ENCODE measurements at places on chromosomes 1 and 21.

- DNase-seq, result peak; percentile 74
Measured at GRCh38 chr1:66563094-66563800, 29.3 kb downstream of the SGIP1 start.

- DNase-seq, result no peak
Measured at GRCh38 chr1:115310581-115311473, 27.2 kb downstream of the NGF start.

- no peak for DNase-seq
Measured at GRCh38 chr1:89608984-89609725, 23.8 kb upstream of the LRRC8C start.

DNA sequence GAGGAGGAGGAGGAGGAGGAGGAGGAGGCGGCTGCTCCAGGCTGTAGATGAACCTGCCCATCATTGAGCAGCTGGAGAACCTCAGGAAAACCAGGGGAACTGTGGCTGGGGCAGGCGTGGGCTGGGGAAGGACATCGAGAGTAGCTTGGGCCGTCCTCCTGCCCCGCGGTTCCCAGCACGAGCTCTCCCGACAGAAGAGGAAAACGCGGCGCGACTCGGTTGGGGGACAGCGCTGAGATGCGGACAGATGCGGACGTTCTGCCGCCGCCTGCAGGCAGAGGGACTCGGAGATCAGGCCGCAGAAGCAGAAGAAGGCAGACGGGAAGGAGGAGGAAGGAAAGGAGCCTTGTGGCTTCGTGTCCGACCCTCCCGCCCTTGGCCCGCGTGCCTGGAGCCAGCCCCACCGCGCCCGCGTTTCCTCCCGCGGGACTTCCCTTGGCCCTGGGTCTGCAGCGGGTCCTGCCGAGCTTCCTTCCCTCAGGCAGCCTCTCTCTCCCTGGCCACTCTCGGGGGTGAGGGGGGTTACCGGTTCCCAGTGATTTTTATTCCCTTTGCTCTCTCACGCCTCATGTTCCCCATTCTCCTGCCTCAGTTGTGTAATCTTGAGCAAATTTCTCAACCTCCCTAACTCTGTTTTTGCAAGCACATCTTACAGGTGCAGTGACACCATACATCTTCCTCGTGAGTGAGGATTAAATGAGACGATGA lies 1.7 kb upstream of the TNFRSF9 start:
- peak; percentile 79 for DNase-seq

- DNase-seq, result no peak
Measured at GRCh38 chr1:147534386-147534785, 6.9 kb upstream of the BCL9 start.

GRCh38 chr1:241639623-241640148 lies 483 bp downstream of the CHML start:
- DNase-seq, result peak; percentile 49

DNA sequence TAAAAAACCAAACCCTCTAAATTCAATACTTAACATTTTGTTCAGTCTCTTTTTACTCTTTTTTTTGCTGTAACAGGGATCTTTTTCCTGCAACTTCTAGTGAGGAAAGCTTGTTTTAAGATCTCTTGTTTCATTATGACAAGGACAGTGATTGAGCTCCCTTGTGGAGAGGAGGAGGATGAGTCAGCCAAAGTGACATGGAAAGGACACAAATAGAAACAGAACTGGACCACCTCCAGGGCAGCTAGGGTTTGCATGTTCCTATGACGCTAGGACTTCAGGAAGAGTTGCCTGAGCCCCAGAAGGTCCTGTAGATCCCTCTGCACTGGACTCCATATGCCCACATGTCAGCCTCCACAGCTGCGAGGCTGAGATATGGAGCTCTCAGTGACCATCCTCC lies 212.6 kb upstream of the FAM78B start:
- no peak for DNase-seq

- DNase-seq, result no peak
Measured at GRCh38 chr1:150164224-150164623, 14.5 kb downstream of the PLEKHO1 start.

DNA sequence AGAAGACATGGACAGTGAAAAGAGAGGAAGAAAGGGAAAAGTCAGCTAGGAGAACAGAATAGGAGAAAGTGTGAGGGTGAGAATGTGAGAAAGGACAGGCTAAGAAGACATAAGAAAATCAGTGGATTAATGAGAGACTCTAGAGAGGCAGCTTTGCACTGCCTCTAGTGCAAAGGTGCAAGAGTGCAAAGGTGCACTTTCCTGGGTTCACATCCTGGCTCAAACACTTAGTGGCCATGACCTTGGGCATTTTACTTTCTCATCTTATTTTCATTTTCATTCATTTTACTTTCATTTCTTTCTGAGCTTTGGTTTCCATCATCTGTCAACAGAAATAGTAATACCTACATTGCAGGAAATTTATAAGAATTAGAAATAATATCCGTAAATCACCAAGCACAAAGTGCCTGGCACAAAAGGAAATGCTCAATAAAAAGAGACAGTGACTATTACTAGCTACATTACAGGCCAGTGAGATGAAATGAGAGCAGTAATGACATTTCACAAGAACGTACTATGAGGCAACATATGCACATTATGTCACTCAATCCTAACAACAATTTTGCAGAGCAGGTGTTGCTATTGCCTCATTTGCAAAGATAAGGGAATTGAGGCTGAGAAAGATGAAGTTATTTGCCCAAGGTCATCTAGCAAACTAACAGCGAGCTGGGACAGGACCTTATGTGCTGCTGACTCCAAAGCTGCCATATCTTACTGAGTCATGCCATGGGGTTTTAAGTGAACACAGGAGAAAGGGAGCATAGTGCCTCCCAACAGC lies 107.0 kb upstream of the TLR5 start:
- no peak for DNase-seq

- no peak for DNase-seq
Measured at GRCh38 chr1:183794088-183794487, 10.8 kb upstream of the RGL1 start.

GRCh38 chr1:34053660-34054059 lies 111.4 kb downstream of the CSMD2 start:
- DNase-seq, result no peak

DNA sequence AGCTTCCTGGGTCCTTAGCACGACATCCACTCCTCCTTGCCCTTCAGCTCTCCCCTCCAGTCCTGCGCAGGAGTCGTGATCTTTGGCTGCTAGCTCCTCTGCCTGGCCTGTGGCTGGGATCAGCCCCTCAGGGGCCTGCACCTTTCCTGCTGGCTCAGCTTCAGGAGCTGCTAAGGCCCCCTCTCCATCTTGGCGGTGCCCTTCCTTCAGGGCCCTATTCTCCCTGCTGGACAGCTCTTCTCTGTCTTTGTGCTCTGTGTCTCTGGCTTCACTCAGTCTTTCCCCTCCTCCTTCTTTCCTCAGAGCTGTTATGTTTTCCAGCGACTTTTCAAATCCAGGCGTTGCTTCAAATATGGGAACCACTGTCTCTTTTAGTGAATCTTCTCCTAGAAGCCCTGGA lies 59.5 kb upstream of the LRRC53 start:
- DNase-seq, result no peak

DNA sequence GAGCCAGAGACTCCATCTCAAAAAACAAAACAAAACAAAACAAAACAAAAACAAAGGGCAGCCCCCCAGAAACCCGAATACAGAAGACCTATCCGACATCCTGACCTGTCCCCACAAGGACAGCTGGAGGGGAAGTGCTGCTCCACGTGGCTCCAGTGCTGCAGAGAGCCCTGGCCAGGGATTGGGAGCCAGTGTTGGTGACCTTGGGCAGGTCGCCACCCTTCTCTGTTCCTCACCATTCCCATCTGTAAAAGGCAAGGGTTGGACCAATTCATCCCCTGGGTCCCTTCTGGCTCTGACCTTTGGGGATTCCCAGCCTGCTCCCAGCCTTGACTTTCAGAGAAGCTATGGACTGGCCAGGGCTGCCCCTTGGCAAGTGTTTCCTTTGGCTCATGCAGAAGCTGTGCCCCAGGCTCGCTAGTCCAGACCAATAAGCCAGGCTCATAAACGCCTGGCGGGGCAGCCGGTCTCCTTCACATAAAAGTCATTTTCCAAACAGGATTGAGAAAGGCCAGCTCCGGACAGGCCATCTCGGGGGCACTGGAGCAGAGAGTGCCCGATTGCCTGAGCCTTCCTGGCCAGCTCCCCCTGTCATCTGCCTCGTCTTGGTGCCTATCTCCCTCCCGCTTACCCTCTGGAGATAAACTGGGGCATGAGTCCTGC lies 20.0 kb upstream of the PADI1 start:
- no peak for DNase-seq

DNA sequence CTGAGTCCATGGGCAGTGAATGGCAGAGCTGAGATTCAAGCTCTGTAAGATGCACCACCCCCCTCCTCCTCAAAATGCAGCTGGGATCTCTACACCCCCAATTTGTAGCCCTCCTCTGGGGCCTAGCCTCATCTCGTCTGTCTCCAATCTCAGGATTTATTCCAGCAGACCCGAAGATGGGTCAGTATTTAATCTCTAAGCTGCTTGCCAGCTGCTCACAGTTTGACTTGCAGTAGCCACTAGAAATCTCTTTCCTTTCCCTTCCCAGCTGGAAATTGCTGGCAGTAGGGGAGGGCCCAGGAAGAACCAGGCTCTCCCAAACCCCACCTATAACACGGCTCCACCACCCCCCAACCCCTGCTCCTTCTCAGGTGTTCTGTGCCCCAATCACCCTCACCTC lies 1.5 kb downstream of the LACTBL1 start:
- DNase-seq, result no peak

- DNase-seq, result no peak
Measured at GRCh38 chr1:59666106-59666505, 148.6 kb upstream of the HOOK1 start.

DNA sequence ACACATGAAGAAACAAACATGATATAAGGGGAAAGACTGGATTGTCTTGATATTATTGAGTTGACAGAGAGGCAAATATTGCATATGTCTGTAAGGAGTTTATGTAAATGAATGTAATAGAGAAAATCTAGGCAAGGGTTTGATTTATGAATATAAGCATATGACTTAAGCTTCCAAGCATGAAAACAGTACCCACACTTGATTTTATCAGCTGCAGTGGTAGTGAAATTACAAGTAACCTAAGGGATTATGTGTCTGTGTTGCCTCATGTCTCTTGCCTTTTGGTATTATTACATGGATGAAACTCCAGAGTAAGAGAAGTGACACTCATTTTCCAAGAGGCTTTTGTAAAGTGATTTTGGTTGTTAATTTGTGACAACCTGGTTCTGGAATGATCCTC lies 1678.9 kb downstream of the KCNT2 start:
- DNase-seq, result no peak

DNA sequence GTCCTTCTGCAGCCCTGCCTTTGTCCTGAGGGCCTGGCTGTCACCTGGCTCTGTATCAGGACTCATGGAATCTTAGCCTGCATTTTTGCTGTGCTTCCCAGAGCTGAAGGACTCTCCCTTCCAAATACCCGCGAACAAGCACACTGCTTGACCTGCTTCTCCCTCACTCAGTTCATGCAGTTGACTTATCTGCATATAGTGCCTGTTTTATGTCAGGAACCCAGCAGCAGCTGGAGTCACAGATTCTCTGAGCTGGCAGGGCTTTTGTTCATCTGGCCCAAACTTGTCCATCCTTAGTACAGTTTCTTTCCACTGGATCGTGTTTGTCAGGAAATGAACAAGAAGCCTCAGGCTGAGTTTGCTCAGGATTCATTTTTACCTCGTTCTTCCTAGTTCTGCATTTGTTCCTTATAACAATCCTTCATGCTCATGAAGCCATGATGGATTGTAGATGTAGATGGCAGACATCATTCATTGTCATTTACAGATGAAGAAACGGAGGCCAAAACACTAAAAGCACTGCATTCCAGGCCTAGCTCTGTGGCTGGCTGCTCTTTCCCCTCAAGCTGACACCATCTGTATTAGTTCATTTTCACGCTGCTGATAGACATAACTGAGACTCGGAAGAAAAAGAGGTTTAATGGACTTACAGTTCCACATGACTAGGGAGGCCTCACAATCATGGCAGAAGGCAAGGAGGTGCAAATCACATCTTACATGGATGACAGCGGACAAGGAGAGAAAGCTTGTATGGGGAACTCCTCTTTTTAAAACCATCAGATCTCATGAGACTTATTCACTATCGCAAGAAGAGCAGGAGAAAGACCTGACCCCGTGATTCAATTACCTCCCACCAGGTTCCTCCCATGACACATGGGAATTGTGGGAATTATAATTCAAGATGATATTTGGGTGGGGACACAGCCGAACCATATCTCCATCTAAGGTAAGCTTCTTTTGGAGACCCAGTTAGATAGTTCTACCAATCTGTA lies 150.9 kb downstream of the HIVEP3 start:
- DNase-seq, result no peak

DNA sequence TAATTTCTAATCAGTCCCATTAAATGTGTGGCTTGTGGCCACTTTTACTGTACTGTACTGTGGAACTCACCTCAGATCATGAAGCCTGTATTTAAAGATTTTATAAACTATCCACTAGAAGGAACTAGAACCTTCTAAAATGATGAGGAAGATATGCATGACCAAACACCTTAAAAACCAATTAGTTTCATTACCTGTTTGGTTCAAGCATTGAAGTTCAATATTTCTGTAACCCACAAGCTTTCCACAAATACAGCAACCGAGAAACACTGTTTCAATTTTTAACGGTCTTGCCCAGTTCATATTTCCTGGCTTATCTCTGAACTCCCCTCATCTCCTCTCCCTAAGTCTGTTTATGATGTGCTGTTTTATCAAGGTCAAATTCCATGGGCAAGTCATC lies 264.3 kb upstream of the PLD5 start:
- no peak for DNase-seq

GRCh38 chr1:203217139-203217655 lies 12.3 kb downstream of the CHIT1 start:
- DNase-seq, result no peak

- DNase-seq, result peak; percentile 73
Measured at GRCh38 chr1:201346337-201346939, 31.0 kb downstream of the TNNT2 start.

All from AG20443 (cell line).